ENCODE measurements at places on chromosomes 6 and 20.

DNA sequence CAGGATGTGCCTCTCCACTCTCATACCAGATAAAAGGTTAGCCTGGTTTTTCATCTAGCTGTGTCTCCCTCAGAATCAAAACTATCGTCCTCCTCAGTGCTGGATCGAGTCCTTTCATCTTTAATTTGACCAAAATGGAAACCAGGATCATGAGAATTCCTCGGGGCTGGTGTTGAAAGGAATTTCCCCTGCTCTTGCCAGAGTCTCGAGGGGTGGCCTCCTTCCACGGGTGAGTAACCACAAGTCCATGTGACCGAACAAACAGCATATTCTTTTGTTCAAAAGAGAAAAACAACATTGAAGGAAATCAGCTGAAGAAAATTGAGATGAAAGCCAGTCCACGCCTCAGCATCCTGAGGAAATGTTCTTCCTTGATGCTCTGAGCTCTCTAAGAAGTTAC, 165.9 kb upstream of the CDYL start:
- DNase-seq, result no peak

- no peak for DNase-seq
Measured at GRCh38 chr6:155031091-155031490, 36.0 kb downstream of the TIAM2 start.

- DNase-seq, result no peak
Measured at GRCh38 chr6:132464538-132465256, 48.2 kb downstream of the STX7 start.

- no peak for DNase-seq
Measured at GRCh38 chr20:62916703-62917476, 9.4 kb downstream of the DIDO1 start.

DNA sequence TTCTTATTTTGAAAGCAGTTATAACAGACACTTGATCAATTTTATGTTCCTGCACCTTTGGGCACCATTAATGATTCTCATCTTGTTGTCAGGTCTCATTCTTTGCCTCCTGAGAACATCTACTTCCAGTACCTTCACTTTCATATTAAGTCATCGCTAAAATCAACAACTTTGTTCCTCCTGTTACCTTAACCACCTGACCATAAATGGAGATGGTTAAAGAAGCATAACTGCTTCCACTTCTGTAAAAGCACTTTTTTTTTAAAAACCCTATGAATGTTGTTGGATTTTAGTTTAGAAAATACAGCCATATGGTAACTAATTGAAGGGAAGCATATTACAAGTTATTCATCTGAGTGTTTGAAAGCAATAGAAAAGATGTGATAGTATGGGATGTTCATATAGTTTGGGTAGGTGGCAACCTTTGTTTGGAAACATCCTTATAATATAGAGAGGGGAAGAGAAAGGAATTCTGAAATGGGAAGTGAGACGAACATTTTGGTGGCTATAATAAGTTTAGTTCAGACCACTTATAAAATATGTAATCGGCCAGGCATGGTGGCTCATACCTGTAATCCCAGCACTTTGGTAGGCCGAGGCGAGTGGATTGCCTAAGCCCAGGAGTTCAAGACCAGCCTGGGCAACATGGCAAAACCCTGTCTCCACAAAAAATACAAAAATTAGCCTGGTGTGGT, 53.9 kb downstream of the AFG1L start:
- peak; percentile 11 for DNase-seq

GRCh38 chr6:106446983-106447382, 86.5 kb downstream of the CRYBG1 start:
- no peak for DNase-seq

GRCh38 chr6:27556406-27556805, 83.5 kb upstream of the ZNF184 start:
- DNase-seq, result no peak

- DNase-seq, result no peak
Measured at GRCh38 chr6:115835314-115835713, 225.4 kb downstream of the FRK start.

GRCh38 chr20:14355791-14356190, 18.4 kb upstream of the FLRT3 start:
- DNase-seq, result no peak

DNA sequence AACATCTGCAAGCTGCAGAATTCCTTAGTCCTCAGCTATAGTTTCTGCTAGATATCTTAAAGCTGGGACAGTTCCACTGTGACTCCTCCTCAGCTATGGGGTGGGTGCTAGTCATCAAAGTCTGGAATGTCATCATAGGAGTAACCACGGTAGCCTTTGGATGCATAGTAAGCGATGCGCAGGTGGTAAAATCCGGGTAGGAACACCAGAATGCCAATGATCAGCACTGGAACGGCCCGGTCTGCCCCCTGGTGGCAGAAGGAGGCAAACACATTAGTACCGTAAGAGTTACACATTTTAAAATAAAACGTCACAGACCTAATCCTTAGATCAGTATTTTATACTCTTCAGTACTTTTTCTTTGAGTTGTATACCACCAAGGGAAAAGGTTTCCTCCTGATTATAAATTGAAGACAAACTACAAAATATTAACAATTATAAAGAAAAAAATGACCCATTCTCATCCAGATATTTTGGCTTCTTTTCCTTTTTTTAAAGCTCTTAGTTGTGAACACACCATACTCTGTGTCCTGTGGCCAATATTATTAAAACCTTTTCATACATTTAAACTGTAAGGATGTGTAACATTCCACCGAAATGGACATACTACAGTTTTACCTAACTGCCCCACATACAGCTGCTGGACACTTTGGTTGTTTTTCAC, 18.9 kb downstream of the PCNA start:
- peak; percentile 40 for DNase-seq

DNA sequence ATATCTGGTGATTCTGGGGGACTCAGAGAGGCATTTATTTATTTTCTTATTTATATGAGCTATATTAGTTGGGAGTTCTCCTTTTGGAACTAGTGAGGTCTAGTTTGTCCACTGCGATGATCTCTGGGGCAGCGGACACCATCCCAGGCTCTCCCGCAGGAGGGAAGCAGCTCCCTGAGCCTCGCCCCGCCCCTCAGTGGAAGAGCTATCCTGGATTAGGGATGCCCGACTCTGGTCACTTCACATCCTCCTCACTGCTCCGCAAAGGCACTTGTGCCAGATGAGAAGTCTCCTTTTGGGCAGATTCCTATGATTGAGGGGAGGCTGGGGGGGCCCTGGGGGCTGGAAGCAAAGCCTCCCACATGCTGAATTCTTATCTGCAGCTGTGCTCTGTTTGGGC, 3.6 kb upstream of the MAS1 start:
- no peak for DNase-seq

DNA sequence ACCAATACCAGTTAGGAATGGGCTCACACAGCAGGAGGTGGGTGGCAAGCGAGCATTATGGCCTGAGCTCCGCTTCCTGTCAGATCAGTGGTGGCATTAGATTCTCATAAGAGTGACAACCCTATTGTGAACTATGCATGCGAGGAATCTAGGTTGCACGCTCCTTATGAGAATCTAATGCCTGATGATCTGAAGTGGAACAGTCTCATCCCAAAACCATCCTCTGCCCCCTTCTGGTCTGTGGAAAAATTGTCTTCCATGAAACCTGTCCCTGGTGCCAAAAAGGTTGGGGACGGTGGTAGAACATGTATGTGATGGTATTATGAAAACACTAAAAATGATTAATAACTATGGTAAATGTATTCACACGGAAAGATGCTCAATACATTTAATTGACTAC, 99.7 kb upstream of the HIVEP1 start:
- peak; percentile 24 for DNase-seq

GRCh38 chr6:3318226-3318625, 59.5 kb downstream of the PSMG4 start:
- DNase-seq, result no peak

DNA sequence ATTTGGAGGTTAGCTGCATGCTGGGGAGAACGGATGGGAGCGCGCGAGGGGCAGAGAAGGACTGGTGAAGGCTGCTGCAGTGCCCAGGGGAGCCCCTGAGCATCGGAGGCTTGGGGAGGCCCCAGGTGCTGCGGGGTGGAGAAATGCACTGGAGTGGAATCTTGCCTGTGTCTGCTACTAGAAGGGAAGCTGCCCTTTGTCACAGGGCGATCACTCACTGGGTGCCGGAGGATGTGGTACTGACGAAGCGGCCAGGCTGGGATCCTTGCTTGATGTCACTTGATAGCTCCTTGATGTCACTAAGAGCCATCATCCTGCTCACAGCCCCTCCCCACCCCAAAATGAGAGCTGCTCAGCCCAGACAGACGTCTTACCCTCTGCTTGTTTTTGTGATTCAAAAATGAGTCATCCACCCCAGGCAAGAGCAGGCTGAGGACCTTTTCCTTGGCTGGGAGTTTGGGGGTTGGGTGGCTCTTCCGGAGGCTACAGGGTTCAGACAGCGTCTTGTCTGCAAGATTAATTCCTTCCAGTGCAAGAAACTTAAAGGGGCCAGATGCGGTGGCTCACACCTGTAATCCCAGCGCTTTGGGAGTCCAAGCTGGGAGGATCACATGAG, 62.6 kb upstream of the PMEPA1 start:
- DNase-seq, result peak; percentile 48

- DNase-seq, result peak; percentile 72
Measured at GRCh38 chr6:108737594-108738546, 110.4 kb upstream of the ARMC2 start.

- no peak for DNase-seq
Measured at GRCh38 chr6:3693831-3694230, 57.7 kb downstream of the PXDC1 start.

DNA sequence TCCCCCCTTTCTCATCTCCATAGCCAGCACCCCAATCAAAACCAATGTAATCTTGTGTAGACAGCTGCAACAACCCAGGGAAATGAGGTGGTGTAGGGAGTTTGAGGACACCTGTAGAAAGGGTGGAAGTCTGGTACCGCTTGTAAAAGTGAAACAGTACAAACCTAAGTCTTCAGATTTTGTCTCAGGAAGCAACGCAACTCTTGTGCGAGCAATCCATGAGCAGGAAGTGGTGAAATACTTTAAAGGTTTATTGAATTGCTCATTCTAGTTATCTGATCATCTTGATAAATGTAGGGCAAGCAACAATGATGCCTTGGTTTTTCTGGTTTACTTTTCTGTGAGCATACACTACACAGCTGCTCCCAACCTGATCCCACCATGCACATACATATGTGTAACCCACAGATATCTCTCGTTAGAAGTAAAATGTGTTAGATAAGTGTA, 71.1 kb upstream of the THEMIS start:
- no peak for DNase-seq

DNA sequence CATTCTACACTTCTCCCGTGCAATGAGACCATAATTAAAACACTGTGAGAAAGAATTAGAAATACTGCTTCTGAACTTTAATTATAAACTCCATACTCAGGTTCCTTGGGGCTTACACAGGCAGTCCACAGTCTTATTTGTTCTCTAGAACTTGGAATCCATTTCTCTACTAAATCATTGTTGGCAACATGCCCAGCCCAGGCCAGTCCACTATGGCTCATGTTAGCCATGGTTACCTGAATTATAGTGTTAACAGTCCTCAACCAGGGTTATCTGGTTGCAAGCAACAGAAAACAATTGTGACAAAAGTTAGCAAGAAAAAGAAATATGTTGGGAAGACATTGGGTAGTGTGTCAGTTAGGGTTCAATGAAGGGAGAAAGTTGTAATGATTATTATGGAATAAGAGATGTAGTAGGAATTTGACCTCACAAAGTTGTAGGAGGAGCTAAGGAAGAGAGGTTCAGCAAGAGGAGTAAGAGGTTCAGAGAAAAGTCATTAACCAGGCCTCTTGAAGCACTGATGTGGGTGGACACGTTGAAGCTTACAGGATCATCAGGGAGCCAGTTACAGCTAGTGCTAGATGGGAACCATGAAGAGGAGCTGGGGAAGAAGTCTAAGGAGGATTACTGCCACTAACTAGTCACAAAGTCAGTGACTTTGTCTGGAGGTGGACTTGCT, 352.5 kb upstream of the PRND start:
- no peak for DNase-seq

DNA sequence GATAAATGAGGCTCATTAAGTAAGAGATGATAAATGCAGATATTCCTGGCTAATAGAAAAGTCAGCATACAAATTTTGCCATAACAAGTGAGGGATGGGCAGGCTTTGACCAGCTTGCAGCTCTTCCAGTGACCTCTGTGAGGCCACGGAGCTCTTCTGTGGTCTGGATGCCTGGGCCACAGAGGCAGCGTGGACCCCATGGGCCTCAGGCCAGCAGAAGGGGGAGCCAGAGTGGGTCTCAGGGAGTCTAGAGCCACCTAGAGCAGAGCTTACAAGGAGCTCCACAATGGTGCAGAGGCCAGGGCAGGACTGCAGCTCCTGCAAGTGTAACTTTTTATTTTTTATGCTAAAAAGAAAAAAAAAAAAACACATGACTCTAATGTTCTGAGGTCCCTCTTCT, 165.1 kb downstream of the ARID1B start:
- DNase-seq, result peak; percentile 31

DNA sequence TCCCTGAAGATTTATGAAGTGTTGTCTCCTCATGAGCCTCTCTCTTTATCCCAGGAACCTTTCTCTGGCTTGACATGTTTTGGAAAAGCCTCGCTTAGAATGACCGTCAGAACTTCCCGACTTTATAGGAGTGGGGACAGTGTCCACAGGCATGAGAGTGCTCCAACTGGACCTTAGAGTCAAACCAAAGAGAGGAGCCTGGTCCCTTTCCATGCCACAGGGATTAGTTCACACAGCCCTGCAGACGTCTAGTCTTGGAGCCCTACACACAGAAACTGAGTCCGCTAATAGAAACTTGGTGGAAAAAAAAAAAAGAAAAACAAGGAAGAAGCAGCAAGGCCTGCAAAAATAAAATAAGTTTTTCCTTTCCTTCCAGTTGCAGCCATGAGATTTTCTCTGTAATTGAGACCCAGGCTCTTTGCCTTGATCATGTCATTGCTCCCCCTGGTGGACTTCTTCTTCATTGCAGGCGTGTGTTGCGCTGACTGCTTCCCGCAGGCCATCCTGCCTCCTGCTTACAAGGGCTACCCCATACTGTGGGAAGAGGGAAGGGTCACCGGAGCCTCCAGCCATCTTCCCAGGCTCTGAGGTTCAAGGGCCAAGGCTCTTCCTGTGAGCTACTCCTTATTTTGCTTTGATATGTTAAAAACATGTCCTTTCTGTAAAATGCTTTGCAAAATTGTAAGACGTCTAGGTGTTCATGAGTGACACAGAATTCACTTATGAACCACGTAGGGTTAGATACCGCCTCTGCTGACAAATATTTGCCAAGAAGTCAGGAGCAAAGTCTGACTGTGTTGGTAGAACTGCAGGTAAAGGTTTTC, 201.0 kb downstream of the UST start:
- peak; percentile 53 for DNase-seq

Data from MV-4-11 (cell line).